Activated T-cell treated with anti-CD3 and anti-CD28 coated beads for 48 hours (primary cell): ENCODE measurements at places on chromosomes 5 and 9.

DNA sequence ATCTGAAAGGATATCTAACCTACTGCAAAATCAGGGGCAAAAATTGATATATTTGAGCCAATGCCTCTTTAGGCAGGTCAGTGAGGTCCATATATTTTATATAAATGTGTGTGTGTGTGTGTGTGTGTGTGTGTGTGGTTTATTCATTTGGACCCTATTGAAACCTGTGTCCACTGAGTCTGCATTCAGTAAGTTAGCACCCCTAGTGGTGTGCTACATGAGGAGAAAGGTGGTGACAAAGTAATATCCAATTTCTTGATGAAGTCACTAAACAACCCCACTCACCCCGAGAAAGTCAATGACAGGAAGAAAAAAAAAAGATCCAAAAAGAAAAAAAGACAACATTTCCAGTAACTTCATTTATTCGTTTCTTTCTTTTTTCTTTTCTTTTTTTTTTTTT is 4.1 kb downstream of the FBXW11 start:
- DNase-seq: no peak

DNA sequence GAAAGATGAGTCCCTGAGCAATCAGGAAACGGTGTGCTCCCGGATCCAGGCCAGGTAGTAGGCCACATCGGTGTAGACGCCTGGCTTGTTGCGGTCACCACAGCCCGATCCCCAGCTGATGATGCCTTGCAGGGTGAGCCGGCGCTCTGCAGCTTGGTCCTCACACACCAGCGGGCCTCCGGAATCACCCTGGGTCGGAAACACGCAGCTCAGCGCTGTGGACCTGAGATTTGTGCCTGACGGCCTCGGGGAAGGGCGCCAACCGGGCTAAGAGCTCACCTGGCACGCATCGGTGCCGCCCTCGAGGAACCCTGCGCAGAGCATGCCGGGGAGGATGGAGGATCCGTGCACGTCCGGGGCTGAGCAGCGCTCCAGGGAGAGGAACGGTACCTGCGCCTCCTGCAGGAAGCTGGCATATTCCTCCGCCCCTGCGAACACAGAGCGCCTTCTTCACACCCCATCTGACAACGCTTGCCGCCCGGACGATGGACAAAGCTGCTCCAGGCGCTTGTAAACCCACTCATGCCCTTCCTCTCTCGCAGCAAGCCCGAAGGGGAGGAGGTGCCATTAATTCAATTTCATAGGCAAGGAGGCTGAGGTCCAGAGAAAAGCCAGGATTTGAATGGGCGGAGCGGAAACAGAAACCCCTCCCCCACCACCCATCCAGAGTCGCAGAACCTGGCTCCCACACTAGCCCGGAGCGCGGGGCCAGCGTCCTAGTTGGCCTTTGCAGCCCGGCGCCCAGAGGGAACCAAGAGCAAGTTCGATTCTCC is 2.0 kb upstream of the PFN3 start:
- peak; percentile 63 for DNase-seq

DNA sequence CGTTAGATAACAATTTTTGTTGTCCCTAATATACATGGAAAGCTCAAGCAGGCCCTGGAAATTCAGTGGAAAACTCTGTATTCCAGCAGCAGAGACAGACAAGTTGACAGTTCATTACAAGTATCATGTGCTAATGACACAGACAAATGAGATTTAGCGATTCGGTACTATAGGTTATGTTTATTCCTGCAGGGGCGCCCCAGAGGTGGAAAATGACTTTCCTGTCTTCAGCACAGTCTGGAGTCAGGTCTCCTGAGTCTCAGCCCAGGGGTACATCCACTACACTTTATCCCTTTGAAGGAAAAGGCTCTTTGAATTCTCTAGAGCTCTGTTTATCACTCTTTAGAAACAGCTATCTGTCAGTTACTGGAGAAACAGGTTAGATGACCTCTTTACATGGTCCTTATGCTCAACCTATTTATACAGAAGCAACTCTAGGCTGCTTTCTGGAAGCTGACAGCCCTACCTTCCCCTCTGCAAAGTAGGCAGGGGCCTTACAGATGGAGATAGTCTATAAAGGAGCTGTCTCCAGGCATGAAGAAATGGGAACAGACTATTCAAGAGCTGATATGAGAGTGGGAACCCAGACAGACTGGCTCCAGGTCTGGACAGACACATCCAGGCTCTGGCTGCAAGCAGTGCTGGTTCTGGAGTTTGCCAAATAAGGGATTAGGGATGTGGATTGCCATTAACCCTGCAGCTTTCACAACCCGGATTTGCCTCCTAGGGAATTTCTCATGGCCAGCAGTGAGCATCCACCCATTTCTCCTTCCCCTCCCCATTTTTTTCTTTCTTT is 7.2 kb upstream of the SLC31A2 start:
- DNase-seq: no peak

- DNase-seq: no peak
Measured at GRCh38 chr9:124541824-124542223, 34.6 kb upstream of the NR5A1 start.

GRCh38 chr9:16405421-16405820 is 465.0 kb downstream of the BNC2 start:
- no peak for DNase-seq

- DNase-seq: no peak
Measured at GRCh38 chr9:87545858-87546257, 48.2 kb downstream of the DAPK1 start.

DNA sequence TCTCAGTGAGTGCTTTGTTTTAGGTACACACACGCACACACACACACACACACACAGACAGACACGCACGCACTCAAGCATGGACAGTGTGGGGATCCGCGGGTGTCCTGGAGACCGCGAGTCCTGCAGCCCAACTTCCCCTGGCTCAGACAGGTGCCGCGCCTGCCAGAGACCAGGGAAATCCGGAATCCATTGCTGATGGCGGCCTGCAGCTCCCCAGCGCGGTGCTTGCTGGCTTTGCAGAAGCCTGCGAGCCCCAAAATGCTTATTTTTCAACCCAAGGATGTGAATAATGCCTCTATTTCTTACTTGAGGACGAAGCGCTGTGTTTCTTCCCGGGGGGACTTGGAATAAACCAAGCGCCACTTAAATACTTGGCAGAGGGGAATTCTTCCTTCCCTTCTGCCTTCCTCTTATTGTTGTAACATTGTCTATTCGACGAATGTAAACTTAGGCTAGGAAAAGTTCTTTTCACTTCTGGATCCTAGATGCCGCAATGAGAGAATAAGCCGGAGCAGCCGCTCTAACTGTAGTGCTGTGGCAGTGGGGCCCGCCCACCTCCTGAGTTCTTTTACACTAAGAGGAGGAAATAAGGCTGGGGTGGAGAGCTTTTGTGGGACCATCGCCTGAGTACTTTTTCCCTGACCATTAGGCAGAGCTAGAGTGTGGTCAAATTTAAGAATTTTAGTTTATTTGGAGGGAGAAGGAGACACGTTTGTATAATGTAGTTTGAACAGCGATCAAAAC is 802 bp downstream of the ITGA2 start:
- peak; percentile 19 for DNase-seq

- no peak for DNase-seq
Measured at GRCh38 chr5:131536850-131537448, 98.1 kb downstream of the RAPGEF6 start.

DNA sequence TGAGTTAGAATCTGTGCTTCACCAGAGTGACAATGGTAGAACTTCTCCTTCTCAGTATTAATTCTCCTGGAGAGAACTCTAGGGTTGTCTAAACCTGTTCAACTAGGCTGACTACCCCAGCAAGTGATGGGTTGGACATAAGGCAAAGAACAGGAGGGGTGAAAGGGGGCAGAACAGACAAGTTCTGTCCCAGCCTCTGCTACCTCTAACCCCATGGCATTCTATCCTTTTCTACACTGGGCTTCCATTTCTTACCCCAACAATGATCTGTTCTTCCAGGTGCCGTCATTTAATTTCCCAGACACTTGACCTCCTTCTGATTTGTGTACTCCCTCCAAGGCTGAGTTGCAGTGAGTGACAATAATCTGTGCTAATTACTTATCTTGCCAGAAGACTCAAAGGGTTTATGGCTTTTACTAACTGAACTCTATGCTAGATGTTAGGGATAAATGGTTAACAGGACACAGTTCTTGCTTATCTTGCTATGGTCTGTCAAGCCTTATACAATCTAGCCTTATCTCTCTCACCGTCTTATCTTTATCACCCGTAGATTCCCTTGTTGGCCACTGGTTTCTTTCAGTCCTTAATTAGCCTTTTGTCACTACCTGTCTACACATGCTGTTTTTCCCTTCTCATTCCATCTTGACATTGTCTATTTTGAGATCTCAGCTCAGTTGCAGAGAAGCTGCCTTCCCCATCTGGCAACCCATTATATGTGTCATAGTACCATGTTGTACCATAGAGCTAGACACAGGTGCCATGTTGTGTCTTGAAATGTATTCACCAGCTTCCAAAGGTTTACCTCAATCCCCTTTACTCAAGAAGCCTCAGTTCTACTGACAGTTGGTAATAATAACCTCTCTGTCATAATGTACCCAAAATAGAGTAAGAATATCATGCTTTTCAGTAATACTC is 10.0 kb upstream of the MATR3 start:
- DNase-seq: no peak

DNA sequence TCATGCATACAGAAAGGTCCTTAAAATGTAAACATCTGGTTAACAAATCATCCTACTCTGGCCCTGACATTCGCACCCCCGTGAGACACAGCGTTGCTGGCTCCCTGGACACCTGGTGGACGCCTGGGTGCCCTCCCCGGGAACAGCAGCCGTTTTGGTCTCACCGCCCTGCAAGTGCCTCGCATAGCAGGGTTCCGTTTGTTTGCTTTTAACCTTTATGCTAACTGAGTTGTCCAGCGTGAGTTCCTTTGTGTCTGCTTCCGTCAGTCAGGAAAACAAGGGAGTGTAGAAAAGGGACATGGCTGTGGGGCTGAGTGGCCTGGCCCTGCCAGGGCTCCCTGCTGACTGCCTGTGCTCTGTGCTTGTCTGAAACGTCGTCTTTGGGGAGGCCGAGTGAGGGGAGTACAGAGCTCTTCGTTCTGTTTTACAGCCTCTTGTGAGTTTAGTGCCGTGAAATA is 91.8 kb upstream of the CACNA1B start:
- DNase-seq: no peak

GRCh38 chr5:61575103-61575502 is 243.0 kb downstream of the ZSWIM6 start:
- no peak for DNase-seq

- DNase-seq: no peak
Measured at GRCh38 chr5:143142596-143143435, 260.7 kb downstream of the NR3C1 start.

- DNase-seq: no peak
Measured at GRCh38 chr5:64939772-64940510, 171.2 kb downstream of the CWC27 start.

DNA sequence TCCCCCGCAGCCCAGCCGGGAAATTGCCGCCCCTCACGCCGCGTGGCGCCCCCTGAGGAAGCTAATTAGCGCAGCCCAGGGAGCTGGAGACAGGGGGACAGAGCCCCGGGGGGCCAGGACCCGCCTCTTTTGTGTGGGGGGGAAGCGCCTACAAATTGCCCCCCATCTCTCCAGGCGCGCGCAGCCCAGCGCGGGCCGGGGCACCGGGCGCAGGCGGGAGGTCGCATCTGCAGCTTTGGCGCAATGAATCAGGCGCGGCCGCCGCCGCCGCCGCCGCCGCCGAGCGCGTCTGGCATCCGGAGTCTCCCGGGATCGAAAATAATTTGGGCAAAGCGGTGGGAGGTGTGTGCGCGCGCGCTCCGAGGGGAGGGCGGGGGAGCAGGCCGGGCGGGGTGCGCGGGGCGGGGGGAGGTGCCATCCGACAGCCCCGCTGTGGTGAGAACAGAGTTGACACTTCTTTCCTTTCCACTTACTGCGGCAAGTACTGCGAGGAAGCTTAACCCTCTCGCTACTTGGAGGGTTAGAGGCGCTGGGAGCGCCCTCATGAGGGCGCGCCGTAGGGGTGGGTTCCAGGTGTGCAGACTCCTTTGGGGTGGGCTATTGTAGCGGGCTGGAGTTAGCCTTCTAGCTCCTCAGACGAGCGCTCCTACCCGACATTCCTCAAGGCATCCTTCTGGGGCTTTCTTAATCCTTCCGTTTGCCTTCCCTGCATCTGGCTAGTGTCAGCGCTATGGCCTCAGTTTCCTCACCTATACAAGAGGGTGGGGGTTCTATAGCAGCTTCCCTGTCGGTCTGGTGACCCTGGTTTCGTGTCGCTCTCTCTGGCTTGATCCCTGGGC is 63.1 kb downstream of the CXXC5 start:
- DNase-seq: peak; percentile 45

GRCh38 chr5:142422429-142422828 is 97.6 kb upstream of the SPRY4 start:
- DNase-seq: no peak

DNA sequence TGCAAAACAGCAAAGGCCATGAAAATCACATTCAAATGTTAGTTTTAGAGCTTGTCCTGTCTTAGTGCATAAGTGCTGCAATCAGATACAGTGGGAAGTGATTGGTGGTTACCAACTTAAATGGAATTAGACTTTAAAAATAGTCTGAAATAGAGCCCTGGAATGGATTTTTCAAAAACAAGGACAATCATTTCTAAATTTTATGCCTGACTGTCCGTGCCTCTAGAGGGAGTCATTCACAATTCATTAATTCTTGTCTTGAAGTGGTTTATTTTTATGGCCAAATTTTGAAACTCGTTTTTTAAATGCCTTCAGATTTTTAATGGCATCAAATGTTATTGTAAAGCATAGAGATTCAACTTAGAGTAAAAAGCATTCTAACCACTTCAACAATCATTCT is 561.8 kb upstream of the DAB2 start:
- DNase-seq: no peak

- no peak for DNase-seq
Measured at GRCh38 chr5:90096415-90097081, 313.0 kb downstream of the CETN3 start.

DNA sequence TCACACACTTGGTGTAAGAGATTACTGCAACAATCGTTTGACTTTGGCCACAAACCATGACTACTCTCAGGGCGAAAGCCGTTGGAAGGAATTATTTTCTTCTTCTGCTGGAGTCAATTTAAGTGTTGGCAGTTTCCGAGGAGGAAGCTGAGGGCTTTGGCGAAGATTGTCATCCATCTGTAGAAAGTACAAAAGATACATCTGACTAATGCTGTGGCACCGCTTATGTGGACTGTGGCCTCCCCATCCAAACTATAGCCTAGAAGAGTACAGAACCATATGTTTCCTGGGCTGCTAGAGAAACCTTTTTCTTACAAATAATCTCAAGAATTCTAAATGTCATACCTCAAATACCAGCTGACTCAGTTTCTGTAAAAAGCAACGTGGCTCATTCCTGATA is 7.4 kb downstream of the MTX3 start:
- DNase-seq: no peak

GRCh38 chr5:168877132-168877892 is 298.1 kb upstream of the PANK3 start:
- DNase-seq: no peak

DNA sequence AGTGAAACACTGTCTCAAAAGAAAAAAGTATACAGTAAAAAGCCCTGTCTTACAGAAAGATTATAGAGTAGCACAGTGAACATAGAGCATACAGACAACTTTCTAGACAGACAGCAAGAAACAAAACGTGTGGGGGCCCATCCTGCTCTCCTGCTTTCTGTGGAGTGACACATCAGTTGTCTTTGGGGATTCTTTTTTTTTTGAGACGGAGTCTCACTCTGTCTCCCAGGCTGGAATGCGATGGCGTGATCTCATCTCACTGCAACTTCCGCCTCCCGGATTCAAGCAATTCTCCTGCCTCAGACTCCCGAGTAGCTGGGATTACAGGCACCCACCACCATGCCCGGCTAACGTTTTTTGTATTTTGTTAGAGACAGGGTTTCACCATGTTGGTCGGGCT is 14.9 kb downstream of the CDHR2 start:
- no peak for DNase-seq
